ENCODE measurements at places on chromosomes 5 and 9.
A peak's percentile ranks its signal among the peaks of the same experiment; 100 is the strongest.

DNA sequence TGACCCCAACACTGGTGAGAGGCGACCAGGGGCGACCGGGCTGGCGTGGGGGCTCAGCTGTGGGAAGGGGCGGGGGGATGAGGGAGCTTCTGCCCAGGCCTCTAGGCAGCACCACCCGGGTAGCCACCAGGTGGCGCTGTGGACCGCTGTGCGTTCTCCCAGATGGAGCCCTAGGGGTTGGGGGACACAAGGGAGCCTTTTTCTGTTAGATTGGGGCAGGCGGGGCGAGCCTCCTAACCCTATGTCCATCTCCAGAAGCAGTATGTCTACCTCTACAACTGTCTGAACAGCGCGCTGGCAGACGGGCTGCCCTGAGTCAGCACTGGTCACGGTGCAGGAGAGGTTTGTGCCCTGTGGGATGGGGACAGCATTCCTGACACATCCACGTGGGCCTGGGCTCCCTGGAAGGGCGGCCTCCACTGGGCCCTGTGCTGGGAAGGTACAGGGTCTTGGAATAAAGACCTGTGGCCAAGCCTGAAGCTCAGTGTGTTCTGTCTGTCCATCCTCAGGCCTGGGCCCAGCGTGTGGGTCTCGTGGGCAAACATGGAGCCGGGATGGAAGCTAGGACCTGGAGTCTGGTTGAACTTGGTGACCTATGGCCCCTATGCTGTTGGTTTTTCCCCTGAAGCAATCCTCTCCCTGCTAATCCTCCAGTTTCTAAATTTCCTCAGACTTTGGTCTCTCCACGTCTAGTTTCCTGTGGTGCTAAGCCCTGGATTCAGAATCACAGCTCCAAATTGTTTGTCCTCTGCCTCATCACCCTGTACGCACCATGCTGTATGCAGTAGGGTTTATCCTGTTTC, 23.1 kb upstream of the SPTLC1 start:
- peak; percentile 63 for DNase-seq

- no peak for DNase-seq
Observed at GRCh38 chr5:168920019-168920810, 341.0 kb upstream of the PANK3 start.

GRCh38 chr5:69212022-69212421, 22.6 kb downstream of the CENPH start:
- DNase-seq = no peak

- DNase-seq = no peak
Observed at GRCh38 chr5:143181173-143181572, 222.3 kb downstream of the NR3C1 start.

GRCh38 chr9:35776018-35776417, 15.4 kb upstream of the NPR2 start:
- peak; percentile 68 for DNase-seq

DNA sequence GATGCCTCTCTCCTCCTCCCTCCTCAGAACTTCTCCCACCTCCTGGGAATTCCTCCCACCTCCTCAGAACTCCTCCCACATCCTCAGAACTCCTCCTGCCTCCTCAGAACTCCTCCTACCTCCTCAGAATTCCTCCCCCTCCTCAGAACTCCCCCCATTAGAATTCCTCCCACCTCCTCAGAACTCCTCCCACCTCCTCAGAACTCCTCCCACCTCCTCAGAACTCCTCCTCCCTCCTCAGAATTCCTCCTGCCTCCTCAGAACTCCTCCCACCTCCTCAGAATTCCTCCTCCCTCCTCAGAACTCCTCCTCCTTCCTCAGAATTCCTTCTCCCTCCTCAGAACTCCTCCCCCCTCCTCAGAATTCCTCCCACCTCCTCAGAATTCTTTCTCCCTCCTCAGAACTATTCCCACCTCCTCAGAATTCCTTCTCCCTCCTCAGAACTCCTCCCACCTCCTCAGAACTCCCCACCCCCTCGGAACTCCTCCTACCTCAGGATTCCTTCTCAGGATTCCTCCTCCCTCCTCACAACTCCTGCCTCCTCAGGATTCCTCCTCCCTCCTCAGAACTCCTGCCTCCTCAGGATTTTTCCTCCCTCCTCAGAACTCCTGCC, 23.9 kb downstream of the SLC46A2 start:
- DNase-seq = no peak

DNA sequence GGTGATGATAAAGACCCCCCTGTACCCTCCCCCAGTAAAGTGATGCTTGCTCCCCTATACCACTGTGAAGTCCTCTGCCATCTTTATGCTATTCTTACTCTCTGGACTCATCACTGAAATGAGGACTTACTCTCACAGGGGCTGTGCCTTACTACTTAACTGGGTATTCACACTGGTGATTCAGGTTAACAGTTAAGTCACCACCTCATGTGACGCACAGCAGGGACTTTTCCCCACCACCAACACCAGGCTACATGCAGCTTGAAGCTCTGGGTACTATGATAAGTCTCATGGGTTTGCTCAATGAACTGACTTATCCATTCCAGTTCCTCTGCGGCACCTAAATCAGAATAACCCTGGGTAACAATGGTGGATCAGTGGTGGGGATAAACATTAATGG, 163.7 kb downstream of the ELAVL2 start:
- DNase-seq = no peak

- no peak for DNase-seq
Observed at GRCh38 chr9:116774421-116775180, 87.5 kb downstream of the TRIM32 start.

GRCh38 chr9:98410185-98410697, 154.8 kb upstream of the TBC1D2 start:
- DNase-seq = no peak

DNA sequence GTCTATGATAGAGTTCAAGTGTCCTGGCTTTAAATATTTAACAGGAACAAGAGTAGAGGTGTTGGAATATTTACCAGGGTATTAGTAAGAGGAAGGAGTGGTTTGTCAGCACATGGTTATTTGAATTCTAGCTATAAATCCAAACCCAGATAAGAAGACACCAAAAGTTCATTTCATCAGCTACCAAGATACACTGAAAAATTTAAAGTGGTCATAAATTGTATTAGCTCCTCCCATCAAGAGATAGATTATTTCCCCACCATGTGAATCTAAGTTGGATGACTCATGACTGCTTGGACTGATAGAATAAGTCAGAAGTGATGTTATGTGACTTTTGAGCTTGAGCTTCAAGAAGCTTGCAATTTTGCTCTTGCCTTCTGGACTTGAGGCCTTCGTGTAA, 72.1 kb upstream of the GRAMD2B start:
- no peak for DNase-seq

DNA sequence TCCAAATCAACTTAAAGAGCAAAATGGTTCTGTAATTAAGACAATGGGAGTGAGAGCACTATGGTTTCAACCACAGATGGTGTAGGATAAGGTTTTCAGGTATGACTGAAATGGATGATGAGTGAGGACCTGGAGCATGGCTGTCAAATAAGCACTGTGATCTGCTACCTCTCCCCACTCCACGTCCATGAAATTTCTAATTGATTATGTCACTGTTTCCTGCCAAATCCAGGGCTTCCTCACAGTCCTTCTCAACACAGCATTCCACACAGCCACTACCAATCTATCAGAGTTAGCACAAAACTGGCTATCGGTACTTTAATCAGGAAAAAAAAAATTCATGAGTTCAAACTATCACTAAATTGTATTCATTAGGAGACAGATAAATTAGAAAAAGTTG, 420.4 kb upstream of the WWC1 start:
- DNase-seq = no peak

DNA sequence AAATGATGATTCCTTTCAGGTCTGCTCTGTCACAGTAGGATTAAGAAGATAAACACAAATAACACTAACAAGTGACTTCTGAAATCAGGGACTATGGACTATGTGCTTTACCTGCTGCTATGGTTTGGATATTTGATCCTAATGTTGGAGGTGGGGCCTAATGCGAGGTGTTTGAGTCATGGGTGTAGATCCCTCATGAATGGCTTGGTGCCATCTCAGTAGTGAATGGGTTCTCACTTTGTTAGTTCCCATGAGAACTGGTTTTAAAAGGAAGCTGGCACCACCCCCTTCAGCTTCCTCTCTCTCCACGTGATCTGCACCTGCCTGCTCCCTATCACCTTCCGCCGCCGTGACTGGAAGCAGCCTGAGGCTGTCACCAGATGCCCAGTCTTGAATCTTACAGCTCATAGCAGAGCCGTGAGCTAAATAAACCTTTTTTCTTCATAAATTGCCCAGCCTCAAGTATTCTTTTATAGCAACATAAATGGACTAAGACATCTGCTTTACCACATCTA, 3.3 kb downstream of the PPIC start:
- DNase-seq = no peak

- DNase-seq = no peak
Observed at GRCh38 chr9:89339807-89340206, 21.5 kb downstream of the SECISBP2 start.

DNA sequence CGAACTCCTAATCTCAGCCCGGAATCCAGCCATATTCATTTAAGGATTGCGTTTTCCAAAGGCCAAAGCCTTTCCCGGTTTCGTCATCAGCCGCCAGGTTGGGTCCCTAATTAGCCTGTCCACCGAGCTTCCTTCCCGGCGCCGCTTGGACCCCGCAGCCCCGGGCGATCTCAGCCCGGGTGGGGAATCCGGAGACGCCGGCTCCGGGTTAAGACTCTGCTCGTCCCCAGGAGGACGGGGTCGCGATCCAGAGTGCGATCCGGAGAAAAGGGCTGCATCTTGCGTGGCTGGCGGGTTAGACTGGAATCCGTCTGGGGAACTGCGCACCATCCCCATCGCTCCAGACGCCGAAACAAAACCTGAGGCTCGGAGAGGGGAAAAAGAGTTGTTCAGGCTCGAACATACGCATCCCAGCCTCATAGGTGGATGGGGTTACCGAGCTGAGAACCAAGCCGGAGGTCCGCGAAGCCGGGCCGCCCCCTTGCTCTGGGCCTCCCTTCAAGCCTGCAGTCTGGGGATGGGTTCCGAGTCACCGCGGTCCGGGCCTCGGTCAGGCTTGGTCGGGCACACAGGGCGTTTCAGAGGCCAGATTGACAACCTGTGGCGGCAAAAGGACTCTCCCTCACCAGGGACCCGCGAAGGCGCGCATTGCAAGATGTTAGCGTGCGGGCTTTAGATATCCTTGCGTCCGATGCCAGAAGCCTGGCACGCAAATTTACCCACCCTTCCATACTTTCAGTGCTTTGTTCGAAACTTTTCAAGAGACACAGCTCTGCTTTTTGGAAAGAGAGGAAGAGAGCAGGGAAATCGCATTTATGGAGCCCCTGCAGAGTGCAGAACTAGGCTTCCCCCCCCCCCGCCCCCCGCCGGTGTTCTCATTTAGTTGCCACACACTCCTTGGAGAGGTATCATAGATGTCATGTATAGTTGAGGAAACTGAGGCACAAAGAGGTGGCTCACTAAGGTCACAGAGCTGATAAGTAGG, 7.9 kb downstream of the MSX2 start:
- DNase-seq = no peak

DNA sequence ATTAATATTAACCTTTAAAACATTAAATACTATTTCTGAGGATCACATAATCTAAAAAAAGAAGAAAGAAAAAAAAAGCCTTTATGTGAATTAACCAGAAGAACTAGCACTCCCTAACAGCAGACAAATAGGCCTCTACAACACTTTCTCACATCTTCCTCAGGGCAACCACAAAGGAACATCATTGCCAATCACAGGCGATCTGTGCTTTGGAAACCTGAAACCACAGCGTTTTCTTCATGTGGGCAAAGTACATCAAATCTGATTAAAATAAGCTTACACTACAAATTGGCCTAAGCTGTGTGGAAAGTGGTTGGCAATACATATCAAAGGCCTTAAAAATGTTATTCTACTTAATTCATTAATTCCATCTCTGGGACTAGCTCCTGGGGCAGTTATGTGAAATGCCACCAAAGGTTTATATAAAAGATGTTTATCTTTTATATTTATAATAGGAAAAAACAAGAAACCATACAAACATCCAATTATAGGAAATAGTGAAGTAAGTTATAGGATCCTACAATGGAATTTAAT, 184.8 kb upstream of the TBCA start:
- DNase-seq = no peak

GRCh38 chr5:90359073-90359920, 50.3 kb downstream of the CETN3 start:
- DNase-seq = no peak

DNA sequence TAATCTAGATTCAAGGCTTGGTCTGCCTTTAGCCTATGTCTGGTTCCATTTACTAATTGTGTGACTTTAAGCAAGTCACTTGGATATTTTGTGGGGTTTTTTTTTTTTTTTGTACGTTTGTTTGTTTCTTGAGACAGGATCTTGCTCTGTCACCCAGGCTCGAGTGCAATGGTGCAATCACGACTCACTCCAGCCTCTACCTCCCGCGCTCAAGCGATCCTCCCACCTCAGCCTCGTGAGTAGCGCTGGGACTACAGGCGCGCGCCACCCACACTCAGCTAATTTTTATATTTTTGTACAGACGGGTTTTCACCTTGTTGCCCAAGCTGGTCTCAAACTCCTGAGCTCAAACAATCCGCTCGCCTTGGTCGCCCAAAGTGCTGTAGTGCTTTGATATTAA, 1.1 kb upstream of the PFDN1 start:
- no peak for DNase-seq

- DNase-seq = no peak
Observed at GRCh38 chr5:66848749-66849641, 252.8 kb downstream of the MAST4 start.

- peak; percentile 17 for DNase-seq
Observed at GRCh38 chr9:21031091-21031807, at the start of gene HACD4. TSS of gene HACD4 (minus strand) at chr9:21031640. CDS start at chr9:21031590, 50 bp downstream.

DNA sequence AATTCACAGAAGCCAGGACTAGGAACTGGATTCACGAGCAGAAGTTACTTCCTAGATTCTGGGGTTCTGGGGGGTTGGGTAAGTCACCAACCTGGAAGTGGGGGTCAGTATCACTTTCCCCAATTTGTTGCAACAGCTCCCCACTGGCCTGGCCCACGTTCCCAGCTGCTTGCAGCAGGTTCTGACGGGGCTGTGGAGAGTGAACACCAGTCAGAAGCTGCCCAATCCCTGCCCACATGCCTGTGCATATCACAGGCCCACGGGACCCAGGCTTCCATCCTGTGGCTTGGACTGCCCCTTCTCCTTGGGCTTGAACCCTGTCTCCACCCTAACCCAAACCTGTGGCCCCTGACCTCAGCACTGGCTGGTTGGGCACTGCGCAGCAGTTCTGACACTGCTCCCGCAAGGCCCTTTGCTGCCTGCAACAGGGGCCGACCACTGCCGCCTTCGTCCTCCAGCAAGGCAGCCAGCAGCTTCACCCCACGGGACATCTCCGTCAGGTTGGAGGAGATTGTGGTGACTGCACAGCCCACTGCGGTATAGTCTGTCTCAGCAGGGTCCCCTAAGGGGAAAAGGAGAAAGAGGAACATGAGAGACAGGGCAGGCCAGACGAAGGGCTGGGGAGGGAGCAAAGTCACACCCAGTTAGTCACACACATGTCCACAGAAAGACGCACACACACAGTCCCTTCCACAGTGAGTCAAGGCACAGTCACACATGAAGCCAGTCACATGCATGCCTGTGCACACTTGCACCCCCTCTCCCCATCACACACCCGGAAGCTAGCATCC, 13.1 kb downstream of the TLN1 start:
- no peak for DNase-seq

All from NCI-H2081 (cell line).